ENCODE measurements at places on chromosomes 1 and 21. TPM values are rescaled to one million over a fixed set of nuclear protein-coding genes. Genes with fewer than 3 reads are reported as not detected.

Gene UTS2
- total RNA-seq = not detected

Gene ZCCHC17
- total RNA-seq = 16.0 TPM

DNA sequence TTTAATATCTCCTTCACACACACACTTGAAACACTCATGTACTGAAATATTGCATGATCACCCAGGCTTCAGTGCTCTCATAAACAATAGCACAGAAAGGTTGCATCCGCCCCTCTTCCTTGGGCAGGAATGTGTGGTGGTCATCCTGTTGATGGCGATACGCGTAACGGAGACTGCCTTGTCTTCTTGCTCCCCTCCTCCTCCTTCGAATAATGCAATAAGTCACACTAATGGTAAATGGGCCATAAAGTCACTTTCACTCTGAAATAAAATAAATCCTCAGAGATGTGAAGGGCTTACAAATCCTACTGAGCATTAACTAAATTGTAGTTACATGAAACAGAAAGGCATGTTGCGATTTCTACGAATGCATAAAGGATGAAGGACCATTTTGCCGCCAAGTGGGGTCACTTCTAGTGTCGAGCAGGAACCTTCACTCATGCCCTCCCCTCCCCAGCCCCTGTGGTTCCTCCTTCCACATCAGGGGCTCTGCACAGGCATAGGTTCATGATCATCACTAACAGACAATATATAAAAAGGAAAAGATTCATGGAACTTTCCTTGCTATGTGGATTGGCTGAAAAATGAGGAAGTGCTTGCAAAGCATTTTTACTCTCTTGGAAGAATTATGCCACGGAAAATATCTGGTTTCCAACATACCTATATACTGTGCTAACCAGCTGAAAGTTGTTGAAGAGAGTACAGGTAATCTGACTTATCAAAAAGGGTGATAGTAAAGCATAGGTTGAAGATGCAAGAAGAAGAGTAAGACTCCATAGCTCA lies 1.2 kb upstream of the PGBD5 start:
- DNase-seq = no peak

- no peak for DNase-seq
Observed at GRCh38 chr1:212586206-212587015, 22.1 kb upstream of the ATF3 start.

GRCh38 chr1:26070296-26070962 lies 3.0 kb upstream of the TRIM63 start:
- no peak for DNase-seq

DNA sequence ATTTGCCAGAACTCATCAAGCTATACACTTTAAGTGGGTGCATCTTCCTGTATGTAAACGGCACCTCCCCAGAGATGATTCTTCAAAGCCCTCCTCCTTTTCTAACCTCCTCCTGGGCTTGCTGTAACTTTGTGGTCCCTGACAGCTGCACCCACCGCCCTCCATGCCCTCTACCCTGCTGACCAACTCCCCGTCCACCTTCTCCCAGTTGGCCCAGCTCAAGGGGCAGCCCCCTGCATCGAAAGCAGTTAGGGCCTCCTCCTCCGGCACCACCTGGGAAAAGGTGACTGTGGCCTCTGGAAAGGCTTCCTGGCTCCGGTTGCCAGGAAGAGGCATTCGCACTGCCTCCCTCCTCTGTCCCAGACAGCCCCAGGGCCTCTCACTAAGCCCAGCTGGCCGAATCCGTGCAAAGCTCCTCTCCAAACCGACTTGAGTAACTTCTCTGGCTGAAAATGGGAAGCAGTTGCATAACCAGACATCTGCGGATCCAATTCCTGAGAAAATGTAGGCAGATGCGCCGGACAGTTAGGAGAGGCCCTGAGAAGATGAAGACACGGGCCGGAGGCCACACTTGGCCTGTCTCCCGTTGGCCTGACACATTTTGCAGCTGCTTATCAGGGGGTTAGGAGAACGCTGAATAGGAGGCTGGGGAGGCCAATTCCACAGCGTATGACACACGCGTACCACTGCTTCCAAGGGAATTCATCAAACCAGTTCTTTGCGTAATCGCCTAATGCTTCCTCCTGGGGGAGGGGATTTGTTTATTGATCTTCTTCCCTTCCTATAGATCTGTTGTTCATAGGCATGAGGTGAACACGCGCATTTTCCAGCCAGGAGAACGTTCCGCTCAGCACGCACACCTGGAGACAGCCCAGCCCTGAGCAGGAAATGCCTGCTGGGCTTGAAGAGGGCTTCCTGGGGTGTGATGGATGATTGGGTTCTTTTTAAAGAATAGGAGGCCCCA lies 48.7 kb upstream of the COL6A2 start:
- DNase-seq = peak; percentile 95
